ENCODE measurements at places on chromosomes 16 and 17. TPM values are rescaled to one million over a fixed set of nuclear protein-coding genes. Genes with fewer than 3 reads are reported as not detected.

The KRT40 gene
- total RNA-seq = not detected

The SYCE1L gene
- 0.45 TPM for total RNA-seq

The KIFC3 gene
- 77.4 TPM for total RNA-seq

The ACSM3 gene
- total RNA-seq = not detected

The CD300LB gene
- not detected for total RNA-seq

The PIPOX gene
- total RNA-seq = 1.7 TPM

The THRA gene
- 22.3 TPM for total RNA-seq

The NPIPB6 gene
- not detected for total RNA-seq

The SDR42E1 gene
- total RNA-seq = 0.38 TPM

The KRT27 gene
- total RNA-seq = not detected

The MRC2 gene
- total RNA-seq = 281 TPM

The PDILT gene
- not detected for total RNA-seq

The TAC4 gene
- not detected for total RNA-seq

The RNF43 gene
- total RNA-seq = not detected

The TPSD1 gene
- not detected for total RNA-seq

The PRSS53 gene
- 9.7 TPM for total RNA-seq

The EPX gene
- not detected for total RNA-seq

The AOC2 gene
- total RNA-seq = 0.11 TPM

The LGALS9B gene
- not detected for total RNA-seq

The AIPL1 gene
- not detected for total RNA-seq

The PDP2 gene
- total RNA-seq = 10.0 TPM

The PERCC1 gene
- not detected for total RNA-seq

The NME4 gene
- 186 TPM for total RNA-seq

The C16orf95 gene
- 12.5 TPM for total RNA-seq

The C1QTNF1 gene
- 5.7 TPM for total RNA-seq

The ELOB gene
- total RNA-seq = 454 TPM

The P2RX5 gene
- 21.5 TPM for total RNA-seq

The C16orf86 gene
- total RNA-seq = 4.6 TPM

The IRX3 gene
- total RNA-seq = 84.1 TPM

The ARL17A gene
- total RNA-seq = 4.4 TPM

The SLFN12L gene
- 0.19 TPM for total RNA-seq

The NRN1L gene
- total RNA-seq = not detected

The TBC1D3C gene
- 0.69 TPM for total RNA-seq
